ENCODE measurements at places on chromosomes 11 and 22.

- DNase-seq: no peak
Observed at GRCh38 chr22:23118647-23119493, 22.9 kb downstream of the RSPH14 start.

- DNase-seq: no peak
Observed at GRCh38 chr11:123594188-123594901, 60.1 kb downstream of the SCN3B start.

- DNase-seq: no peak
Observed at GRCh38 chr22:32175683-32176644, 16.9 kb upstream of the C22orf42 start.

- DNase-seq: no peak
Observed at GRCh38 chr11:43904742-43905535, 24.3 kb downstream of the ALKBH3 start.

GRCh38 chr11:95883381-95883780, 40.5 kb downstream of the MTMR2 start:
- no peak for DNase-seq

GRCh38 chr11:3922056-3922455, 66.6 kb downstream of the STIM1 start:
- no peak for DNase-seq

DNA sequence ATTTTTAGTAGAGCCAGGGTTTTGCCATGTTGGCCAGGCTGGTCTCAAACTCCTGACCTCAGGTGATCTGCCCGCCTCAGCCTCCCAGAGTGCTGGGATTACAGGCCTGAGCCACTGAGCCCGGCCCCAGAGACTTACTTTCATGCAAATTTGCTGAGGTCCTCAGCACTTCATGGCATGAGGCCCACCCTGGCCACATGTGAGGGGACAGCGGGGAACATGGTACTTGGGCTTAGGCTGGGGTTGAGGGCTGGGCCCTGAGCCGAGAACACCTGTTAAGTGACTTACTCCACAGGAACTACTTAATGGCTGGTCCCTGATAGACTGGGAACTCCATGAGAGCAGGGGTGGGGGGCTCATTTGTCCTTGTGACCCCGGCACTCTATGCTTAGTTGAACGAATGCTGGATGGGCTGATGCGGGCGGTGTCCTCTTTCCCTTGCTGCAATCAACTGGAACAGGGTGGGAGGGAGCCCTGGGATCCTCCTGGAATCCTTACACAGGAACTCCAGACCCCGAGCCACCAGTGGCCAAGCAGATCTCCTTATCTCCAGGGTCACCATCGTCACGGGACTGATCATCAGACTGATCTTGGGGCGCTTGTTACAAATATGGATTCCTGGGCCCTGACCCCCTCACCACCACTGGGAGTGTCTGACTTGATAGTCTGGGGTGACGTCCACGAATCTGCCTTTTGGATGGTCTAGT, 1.0 kb downstream of the VSIG10L2 start:
- no peak for DNase-seq

DNA sequence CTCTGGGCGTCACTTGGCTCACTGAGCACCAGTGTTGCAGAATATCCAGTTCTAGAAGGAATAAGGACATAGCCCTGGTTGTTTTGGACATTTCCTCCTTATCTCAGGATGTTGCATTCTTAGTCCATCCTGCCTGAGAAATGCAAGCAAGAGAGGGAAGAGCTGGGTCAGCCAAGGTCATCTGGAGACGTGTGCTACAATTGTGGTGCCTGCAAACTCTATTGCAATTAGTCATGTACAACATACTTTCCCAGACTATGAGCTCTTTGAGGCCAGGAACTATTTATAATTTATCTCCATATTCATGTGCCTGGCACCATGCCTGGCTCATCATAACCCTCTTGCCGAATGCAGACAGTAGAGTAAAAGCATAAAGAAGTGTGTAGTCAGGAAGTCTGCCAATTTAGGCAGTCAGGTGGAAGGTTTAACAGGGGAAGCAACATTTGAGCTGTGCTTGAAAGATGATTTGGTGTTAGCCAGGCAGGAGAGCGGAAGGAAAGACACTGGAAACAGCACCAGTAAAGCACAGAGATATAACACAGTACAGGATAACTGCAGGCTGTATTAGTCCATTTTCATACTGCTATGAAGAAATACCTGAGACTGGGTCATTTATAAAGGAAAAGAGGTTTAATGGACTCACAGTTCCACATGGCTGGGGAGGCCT, 129.4 kb upstream of the PAX6 start:
- DNase-seq: no peak

DNA sequence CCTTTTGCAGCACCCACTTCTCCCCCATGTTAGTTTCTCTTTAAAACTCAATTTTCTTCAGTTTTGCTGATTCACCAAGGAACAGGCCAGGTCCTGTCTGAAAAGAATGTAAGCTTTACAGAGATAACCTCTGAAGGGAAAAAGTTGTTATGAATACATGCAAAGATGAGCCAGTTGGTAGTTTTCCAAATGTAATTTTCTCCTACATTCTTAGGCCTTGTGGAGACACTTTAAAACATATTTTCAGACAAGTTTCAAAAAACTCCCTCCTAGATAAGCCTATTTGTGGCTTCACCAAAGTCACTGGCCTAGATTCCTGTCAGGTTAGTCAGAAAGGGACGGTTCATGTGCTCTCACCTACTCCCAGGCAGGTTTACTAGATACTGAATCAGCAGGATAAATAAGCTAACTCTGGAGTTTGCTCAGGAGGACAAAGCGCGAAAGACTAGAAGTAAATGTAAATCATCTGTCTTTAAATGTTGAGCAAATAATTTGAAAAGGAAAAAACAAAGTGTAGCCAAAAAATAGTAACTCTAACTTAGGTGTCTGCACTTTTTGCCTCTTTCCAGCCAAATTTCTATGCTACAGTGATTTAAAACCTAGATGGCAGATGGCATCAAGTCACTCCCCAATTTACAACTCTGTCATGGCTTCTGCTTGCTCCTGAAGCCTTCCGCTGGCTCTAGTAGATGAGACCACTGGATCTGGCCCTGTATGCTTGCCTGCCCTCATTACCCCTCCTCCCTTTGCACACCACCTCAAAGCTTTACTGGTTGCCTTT, 4.9 kb upstream of the ATP6V1E1 start:
- no peak for DNase-seq

DNA sequence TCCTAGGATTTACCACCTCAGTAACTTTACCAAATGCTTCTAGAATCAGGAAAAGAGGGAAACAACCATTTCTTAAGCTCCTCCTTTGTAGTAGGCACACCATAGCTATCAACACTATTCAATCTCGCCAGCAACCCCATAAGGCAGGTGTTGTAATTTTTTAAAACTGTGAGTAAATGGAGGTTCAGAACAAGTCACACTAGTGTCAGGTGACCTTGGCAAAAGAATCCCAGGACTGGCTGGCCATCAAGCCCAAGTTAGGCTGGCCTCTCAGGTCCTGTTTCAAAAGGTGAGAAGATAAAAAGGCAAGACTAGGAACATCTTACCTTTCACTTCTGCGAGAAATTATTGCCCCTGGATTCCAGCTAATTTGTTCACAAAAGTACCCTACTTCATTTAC, 713 bp downstream of the TOP3B start:
- DNase-seq: no peak

DNA sequence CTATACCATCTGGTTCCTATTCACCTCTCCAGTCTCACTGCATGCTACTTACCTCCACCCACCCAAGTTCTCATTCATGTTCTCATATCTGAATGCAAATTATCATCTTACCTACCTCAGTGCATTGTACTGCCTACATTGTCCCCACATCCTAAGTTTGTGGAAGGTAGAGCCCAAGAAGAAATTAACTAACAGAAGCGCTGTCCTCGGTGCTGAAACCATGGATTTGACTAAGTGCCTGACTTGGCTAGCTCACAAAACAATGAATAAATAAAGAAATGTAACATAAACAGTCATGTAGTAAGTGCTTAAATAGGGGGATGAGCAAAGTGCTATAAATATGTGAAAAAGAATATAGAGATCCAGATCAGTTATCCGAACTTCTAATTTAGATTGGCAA, 63.2 kb downstream of the GRIA4 start:
- no peak for DNase-seq

DNA sequence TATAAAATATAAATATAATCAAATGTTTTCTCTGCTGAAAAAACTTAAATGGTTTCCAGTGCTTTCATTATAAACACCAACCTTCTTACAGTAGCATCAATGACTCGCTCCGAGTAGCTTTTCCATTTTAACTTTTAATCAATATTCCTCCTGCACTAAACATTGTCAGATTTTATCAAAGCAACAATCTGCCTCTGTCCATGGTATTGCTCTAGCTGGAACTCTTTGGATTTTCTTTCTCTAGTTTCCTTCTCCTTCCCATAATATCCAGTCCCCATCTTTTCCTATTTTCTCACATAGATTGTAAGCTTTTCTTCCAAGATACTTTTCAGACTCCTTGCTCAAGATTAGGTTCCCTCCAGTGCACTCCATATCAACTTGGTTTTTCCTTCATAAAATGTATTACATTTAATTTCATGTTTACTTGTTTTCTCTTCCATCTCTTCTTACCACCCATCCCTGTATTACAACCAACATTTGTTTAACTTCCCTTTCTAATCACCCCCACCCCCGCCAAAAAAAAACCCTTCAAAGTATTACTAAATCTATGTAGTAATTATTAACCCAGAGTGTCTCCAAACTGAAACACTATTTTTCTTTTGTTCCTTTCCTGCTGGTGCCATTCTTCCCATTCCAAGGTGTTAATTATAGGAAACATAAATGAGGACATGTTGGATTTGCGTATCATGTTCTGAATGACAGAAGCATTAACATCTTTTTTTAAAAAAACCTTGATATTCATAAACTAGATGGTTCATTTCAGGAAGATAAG, 716.5 kb downstream of the NELL1 start:
- DNase-seq: no peak

DNA sequence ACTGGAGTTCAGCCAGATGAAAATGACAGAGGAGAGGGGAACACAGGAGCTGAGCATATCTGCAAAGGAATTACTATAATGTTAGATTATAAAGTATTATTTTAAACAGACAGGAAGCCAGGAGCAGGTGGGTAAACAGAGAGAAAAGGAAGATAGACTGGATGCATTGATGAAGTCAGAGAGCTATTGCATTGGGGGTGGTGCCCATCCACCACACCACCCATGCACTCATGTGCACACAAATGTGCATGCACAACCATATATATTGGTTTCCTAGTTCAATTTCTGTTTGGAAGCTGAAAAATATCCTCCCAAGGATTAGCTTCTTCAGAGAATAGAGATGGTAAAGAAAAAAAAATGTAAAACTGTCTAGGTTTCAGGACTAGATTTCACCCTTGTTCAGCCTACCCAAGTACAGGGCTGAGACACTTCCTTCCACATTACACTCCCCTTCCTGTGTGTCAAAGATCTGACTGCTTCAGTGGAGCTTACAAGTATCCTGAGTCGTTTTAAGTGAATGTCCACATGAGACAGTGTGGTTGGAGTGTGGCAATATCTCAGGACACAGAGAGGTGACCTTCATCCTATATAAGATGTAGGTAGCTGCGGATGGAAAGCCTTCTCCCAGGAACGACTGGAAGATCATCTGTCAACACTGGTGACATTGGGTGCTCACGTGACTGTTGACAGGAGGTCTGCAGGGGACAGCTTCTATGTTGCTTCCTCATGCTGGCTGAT, 12.2 kb upstream of the SMPD1 start:
- no peak for DNase-seq

DNA sequence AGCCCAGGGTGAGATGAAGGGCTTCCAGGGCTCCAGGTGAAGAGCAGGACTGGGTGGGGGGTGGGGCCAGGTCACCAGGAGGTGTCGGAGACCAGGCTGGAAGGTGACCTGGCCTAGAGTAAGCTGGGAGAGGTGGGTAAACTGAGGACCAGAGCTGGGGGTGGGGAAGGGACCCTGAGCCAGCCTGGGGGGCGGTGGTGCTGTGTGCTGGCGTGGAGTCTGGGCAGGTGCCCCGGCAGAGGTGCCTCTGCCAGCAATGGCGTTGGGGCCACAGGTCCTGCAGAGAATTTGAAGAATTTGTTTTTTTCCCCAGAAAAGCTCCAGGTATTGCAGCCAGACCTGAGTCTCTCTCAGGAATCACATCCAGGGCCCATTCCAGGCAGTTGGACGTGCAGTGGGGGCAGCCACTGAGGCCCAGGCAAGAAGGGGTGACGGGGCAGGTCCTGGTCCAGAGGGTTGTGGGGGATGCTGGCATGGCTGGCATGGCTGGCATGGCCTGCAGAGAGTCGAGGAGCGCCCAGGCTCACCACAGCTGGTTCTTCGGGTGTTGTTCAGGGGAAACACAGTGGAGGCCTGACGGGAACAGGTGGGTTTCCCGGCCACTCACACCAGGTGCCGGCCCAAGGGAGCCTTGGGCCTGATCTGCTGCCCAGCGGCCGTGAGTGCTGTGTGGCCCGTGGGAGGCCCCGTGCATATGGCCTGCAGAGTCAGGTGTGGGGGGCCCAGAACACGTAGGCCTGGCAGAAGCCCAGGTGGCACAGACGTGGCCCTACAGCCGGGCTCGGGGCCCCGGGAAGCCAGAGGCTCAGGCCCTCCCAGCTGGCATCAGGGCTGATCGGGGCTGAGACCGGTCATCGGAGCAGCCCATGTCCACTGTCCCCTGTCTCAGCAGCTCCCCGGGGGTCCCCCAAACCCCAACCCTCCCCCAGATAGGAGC, 6.4 kb upstream of the MUC6 start:
- DNase-seq: no peak

GRCh38 chr22:28075358-28075981, 156.4 kb upstream of the PITPNB start:
- DNase-seq: no peak

DNA sequence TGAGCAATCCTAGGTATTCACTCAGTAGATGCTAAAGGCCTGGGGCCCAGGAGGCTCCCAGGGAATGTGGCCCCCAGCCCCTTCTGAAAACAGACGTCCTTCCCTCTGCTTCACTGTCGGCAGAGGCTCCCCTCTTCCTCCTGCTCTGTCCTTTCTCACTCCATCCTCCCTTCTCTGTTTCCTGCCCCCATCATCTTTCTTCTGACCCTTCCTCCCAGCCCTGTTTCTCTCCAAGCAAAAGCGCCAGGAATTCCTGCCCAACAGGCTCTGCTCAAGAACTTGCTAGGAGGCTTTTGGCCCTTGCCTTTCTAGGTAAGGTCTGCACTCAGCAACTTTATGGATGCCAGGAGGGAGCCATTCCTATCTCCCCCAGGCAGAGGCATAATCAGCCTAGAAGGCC, 300.5 kb downstream of the NTM start:
- DNase-seq: no peak

DNA sequence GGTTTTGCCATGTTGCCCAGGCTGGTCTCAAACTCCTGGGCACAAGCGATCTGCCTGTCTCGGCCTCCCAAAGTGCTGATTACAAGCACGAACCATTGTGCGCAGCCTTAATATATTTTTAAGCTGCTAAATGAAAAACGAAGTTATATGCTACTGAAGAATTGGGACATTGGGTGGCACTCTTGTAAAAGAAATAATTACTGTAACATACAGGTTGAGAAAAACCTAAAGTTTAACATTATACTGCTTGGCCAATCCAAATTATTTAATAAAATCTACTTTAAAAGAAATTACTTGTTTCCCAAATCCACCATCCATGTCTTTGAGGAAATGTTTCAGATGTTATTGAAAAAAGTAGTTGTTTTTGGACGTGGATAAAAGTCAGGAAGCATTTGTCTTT, 37.9 kb upstream of the ARHGAP32 start:
- DNase-seq: no peak
